ENCODE measurements at places on chromosomes 5 and 9.

- no peak for DNase-seq
These were observed 1.4 kb downstream of the CHSY3 start for GRCh38 chr5:129905473-129906176.

DNA sequence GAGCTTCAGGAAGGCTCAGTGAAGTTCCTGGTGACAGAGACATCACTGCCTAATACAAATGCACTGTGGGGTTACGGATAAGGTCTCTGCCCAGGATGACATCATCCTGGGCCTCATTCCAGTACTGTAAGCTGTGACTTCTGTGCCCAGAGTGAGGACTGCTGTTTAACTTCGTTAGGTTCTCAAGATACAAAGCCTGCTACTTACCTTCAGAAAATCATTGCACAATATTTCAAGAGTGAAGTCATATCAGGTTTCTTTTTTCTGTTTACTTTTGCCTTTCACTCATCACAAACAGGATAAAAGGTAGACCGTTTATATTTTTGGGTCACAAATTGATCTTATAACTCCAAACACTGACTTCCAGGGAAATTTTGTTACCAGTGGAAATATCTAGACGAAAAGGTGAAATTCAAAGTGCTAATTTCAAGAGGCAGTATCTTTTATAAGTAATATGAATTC is 241.2 kb downstream of the PIK3R1 start:
- no peak for DNase-seq

DNA sequence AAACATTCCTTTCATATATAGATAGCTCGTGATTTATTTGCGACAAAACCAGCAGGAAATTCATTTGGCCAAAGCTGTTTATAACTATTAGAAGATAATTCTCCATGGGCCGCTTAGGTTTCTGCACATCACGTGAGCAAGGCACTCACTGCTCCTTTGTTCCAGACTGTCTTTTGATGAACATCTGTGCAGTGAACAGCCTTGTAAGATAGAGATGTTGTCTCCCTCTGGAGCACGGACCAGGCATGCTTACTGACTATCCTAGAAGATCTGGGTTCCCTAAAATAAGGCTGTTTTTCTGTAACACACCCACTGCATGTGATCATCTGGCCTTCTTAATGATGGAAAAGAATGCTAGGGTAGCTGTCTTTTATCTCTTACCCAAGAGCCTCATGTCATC is 30.9 kb downstream of the YIPF5 start:
- DNase-seq, result no peak

DNA sequence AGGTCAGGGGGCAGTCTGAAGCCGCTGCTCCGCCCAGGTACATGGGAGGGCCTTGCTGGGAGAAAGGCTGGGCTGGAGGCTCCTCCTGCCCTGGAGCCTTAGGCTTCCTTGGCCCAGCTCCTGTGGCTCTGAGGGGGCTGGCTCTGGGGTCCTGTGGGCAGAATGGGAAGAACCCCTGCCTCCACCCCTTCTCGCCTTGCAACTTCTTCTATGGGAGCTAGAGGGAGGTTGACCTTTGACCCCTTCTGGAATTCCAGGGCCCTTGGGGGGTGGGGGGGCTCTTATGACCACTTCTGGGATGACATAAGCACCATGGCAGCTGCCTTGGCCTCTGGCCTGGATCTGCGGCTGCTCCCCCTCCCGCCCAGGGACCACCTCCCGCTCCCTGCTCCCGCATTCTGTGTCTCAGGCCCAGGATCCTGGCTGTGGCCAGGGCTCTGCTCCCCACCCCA is 32.2 kb downstream of the IER5L start:
- no peak for DNase-seq

DNA sequence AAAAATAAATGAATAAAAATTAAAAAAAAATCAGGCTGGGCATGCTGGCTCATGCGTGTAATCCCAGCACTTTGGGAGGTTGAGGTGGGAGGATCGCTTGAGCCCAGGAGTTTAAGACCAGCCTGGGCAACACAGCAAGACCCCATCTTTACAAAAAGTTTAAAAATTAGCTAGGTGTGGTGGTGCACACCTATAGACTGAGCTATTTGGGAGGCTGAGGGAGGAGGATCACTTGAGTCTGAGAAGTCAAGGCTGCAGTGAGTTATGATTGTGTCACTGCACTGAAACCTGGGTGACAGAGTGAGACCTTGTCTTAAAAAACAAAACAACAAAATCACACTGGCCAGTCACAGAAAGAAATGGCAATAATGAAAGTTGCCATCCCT is 3.4 kb upstream of the CNTRL start:
- peak; percentile 13 for DNase-seq

DNA sequence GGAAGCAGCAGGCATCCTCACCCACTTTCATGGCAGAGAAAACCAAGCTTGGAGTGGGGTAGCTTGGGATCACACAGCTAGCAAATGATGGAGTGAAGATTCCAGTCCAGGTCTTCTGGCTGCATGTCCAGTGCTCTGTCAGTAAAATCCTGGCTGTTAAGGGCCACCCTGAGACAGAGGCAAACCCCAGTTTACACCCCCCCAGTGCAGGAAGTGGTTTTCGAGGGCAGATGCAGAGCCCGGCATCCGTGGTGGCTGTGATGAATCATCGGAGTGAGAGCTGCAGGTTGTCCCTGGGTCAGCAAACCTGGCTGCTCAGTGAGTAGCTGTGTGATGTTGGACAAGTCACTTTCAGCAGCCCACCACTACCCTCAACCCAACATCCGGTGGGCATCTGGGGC is 115.4 kb downstream of the RGS3 start:
- DNase-seq, result peak; percentile 72

- DNase-seq, result no peak
These were observed 92.7 kb downstream of the SV2C start for GRCh38 chr5:76175821-76176403.

DNA sequence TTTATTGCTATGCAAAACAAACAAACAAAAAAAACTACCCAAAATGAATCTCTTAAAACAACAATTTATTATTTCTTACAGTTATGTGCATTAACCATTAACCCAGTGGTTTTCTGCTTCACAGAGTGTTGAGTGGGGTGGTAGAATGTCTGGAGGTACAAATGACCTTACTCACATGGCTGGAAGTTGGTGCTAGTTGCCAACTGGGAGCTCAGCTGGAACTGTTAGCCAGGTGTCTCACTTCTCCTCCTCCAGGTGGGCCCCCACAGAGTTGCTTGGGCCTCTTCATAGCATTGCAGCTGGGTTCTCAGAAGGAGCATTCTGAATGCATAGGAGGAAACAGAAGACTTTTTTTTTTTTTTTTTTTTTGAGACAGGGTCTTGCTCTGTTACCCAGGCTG is 10.5 kb upstream of the B4GALT1 start:
- DNase-seq, result no peak

- DNase-seq, result no peak
These were observed 161.2 kb downstream of the MPDZ start for GRCh38 chr9:13118313-13118712.

DNA sequence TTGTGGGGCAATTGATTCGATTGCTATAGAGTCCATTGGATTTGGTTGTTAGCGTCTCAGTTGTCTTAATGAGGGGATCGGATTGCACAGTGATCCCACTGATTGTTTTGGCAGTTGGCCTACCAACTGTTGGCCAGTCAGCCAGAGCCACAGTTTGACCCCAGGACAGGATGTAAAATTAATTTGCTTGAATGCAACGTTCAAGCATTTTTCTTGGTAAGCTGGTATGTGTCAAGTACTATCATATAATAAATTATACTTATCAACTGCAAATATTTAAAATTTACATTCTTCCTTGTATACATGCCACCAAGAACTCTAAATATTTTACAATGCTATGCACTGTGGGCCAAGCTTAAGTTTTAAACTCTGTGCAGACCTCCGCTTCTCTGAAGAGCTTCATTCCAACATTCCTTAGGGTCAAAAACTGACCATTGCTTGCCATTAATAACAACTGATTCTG is 80.4 kb upstream of the OSMR start:
- no peak for DNase-seq

DNA sequence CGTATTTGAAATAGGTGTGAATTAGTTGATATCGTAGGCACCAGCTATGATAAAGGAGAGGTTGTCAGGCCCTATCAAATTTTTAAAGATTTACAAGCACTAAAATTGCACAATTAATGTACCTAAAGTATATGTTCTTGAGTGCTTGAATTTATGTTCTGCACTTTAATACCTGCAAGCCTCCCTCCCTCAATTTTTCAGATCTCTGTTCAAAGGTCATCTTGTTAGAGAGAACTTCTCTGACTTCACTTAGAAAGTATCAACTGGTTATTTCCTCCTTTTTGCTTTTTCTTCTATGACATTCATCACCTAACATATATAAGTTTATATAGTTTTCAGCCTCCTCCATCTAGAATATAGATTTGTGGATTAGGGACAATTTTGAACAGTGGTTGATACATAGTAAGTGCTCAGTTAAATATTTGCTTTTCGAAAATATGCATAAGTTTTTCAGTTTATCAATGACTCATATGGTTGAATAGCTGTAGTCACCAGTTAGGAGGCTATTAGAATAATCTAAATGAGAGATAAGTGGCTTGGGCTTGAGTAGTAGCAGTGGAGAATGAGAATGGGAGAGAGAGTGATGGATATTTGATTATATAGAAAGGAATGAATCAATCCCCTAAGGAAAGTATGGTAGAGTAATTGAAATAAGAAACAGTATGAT is 37.3 kb downstream of the LOX start:
- DNase-seq, result no peak

GRCh38 chr9:128115187-128116103 is 12.1 kb downstream of the PTGES2 start:
- DNase-seq, result no peak

GRCh38 chr9:137956039-137956438 is 78.5 kb downstream of the CACNA1B start:
- no peak for DNase-seq

GRCh38 chr5:153619771-153620170 is 129.3 kb downstream of the GRIA1 start:
- no peak for DNase-seq

DNA sequence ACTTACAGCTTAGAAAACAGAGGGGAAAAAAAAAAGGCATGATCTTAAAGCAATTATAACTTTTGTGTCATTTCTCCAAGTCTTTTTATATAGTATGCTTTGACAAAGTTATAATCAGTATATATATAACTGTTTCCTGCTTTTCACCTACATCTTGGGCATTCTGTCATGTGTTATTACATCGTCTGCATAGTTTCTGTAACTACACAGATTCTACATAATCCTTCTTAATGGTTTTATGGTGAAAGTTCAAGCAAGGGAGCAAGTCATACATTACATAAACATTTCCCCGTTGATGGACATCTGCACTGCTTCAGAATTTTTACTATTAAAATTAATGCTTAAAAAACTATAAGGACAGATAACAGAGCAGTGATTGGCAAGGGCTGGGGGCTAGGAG is 12.1 kb downstream of the FEM1C start:
- DNase-seq, result no peak

GRCh38 chr5:163248333-163248732 is 189.1 kb upstream of the CCNG1 start:
- DNase-seq, result no peak

GRCh38 chr5:168780888-168781287 is 201.7 kb upstream of the PANK3 start:
- DNase-seq, result no peak

GRCh38 chr5:61631438-61631941 is 299.4 kb downstream of the ZSWIM6 start:
- DNase-seq, result no peak
